ENCODE measurements at places on chromosomes 12 and 14.

- DNase-seq: no peak
These were observed 462 bp upstream of the ETNK1 start for GRCh38 chr12:22624548-22624869.

GRCh38 chr12:39831587-39832315 is 212.1 kb upstream of the ABCD2 start:
- no peak for DNase-seq

DNA sequence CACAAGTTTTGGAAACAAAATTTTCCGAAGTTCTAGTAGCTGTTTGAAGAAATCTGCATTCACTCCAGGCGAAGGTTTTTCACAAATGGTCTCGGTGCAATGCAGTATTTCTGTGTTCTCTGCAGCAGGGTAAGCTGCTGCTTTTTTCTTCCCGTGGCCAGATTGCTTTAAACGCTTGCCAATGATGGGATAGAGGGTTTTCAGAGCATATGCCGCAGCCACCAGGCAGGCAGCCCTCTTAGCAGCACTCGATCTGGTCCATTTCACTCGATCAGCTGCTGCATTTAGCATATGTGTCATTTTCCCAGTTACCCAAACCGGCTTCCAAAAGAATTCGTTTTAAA is 315 bp downstream of the ABCD2 start:
- no peak for DNase-seq

GRCh38 chr12:67073336-67073735 is 195.8 kb upstream of the CAND1 start:
- no peak for DNase-seq

DNA sequence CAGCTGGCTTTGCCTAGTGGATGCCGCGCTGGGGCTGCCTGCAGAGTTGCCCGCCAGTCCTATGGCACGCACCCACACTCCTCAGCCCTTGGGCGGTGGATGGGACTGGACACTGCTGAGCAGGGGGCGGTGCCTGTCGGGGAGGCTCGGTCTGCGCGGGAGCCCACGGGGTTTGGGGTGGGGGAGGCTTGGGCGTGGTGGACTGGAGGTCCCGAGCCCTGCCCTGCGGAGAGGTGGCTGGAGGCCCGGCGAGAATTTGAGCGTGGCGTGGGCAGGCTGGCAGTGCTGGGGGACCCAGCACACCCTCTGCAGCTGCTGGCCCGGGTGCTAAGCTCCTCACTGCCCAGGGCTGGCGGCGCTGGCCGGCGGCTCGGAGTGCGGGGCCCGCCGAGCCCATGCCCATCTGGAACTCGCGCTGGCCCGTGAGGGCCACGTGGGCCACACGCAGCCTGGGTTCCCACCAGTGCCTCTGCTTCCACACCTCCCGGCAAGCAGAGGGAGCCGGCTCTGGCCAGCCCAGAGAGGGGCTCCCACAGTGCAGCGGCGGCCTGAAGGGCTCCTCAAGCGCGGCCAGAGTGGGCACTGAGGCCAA is 68.1 kb downstream of the ETNK1 start:
- DNase-seq: no peak
